ENCODE measurements at places on chromosomes 6 and 20.

GRCh38 chr6:1364791-1365190 is 24.6 kb upstream of the FOXF2 start:
- no peak for DNase-seq

DNA sequence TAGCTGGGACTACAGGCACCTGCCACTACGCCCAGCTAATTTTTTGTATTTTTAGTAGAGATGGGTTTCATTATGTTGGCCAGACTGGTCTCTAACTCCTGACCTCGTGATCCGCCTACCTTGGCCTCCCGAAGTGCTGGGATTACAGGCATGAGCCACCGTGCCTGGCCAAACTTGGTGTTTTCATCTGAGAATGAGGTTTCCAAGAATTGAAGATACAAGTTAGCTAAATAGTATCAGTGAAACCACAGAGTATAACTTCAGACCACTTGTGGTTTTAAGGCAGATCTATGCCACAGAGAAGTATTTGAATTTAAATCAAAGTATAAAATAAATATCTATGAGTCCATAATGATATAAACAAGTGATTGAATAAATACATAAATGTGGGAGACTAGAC is 70.1 kb downstream of the SLC16A10 start:
- no peak for DNase-seq

- no peak for DNase-seq
These were observed 18.8 kb downstream of the EFCAB8 start for GRCh38 chr20:32877507-32877906.

DNA sequence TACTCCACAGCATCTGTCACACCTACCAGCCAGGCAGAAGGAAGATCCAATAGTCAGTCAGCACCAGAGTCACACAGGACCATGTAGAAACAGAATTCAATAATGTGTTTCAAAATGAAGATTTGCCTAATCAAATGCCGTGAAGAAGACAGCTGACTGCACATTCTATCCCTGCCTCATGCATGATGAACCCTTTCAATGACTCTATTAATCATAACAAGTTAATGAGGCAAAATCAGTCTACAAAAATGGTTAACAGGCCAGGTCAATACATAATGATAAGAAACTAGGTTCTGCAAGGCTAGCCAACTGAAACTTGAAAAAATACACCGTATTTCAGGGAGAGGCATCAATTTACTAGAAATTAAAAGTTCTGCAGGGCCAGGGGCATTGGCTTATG is 6.7 kb upstream of the PNRC1 start:
- DNase-seq, result no peak

- no peak for DNase-seq
These were observed 8.1 kb upstream of the ZNFX1 start for GRCh38 chr20:49285813-49286494.
